Naive thymus-derived CD4-positive, alpha-beta T cell (primary cell): ENCODE measurements at places on chromosomes 11 and 22.

DNA sequence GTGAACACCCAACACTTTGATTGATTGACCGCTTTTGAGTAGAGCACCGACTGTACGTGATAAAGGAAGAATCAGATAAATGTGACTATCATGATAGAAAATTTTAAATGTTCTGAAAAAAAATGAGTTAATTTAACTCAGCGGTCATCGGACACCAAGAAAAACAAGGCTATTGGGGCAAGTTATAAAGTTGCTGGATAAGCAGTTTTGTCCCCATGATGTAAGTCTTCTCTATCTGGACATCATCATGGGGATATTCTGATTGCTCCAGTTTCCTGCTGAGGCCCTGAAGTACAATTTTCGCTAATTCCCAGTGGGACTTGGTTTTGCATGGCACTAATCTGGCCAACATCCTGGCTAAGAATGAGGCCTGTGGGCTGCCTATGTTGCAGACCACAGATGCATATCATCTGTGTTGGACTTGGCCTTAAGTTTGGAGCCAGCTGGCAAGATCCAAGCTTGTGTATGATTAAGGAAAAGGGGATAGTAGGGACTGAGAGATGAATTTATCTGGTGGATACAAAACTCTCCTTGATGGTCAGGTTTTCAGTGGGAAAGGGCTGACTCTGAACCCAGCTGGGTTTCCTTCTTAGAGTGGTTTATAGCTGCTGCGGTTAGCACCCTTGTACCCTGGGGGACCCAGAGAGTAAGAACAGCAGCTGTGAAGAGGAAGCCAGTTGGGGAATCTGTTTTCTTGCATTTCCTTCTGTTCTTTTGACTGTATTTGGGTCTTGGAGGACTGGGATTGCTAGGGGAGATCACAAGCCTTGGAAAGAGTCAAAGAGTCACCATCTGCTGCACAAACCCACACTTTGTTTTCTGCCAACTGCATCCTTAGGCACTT, 118.3 kb downstream of the SEZ6L start:
- DNase-seq: no peak

- no peak for DNase-seq
These were observed 271.7 kb downstream of the BUD13 start for GRCh38 chr11:116500947-116501602.

GRCh38 chr22:40819599-40820140, 524 bp upstream of the SLC25A17 start:
- no peak for DNase-seq

DNA sequence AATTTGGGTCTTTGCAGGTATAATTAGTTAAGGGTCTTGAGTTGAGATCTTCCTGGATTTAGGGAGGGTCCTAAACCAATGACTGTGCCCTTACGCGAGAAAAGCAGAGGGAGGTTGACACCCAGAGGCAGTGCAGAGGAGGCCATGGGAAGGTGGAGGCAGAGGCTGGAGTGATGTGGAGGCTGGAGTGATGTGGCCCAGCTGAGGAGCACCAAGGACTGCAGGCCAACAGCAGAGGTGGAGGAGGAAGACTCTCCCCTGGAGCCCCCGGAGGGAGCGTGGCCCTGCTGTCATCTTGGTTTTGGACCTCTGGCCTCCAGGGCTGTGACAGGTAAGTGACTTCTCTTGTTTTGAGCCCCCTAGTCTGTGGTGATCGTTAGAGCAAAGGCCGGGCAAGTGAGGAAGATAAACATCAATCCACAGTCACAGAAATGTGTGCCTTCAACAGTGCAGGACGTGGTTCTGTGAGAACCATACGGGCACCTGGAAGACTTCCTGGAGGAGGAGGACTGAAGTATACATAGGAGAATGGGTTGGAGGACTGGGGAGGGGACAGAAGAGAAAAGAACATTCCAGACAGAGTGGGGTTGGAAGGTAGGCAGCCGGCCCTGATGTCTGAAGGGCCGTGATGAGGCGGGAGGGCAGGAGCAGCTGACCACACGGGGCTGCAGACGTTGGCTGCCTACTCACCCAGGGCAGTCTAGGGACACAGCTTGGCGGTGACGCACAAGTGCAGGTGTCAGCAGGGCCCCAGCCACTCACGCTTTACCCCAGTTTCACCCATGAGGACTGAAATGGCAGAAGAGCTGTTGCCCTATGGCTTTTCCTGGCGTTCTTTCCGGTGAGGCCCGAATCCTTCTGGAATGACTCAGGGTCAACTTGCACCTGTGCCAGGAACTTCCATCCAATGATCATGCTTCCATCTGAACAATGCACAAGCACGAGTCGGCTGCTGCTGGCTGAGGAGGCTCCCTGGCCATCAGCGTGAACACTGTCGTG, 270.2 kb downstream of the CTTN start:
- no peak for DNase-seq

- no peak for DNase-seq
These were observed 42.2 kb downstream of the CYTH4 start for GRCh38 chr22:37324340-37325038.

DNA sequence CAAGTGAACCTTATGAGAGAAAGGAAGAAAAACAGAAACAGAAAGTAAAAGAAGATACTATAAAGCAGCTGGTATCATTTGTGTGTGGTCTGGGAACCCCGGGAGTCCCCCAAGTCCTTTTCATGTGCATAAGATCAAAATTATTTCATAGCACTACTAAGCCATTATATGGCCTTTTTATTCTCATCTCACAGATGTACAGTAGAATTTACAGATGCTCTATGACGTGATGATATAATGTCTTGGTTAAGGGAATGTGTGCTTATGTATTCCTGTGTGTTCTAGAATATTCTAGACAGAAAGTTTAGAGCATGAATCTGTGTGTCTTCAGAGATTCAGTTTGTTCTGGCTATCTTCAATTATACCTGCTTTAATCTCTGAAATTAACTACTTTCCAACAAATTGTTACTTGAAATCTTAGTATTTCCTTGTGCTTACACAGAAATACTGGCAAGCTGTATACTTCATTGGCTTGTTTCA, 8.6 kb upstream of the TPP1 start:
- DNase-seq: peak; percentile 40

GRCh38 chr11:128331317-128331716, 256.0 kb downstream of the ETS1 start:
- no peak for DNase-seq
